ENCODE measurements at places on chromosomes 3 and 15.

GRCh38 chr3:172530101-172530561, 6.9 kb upstream of the TNFSF10 start:
- no peak for DNase-seq

DNA sequence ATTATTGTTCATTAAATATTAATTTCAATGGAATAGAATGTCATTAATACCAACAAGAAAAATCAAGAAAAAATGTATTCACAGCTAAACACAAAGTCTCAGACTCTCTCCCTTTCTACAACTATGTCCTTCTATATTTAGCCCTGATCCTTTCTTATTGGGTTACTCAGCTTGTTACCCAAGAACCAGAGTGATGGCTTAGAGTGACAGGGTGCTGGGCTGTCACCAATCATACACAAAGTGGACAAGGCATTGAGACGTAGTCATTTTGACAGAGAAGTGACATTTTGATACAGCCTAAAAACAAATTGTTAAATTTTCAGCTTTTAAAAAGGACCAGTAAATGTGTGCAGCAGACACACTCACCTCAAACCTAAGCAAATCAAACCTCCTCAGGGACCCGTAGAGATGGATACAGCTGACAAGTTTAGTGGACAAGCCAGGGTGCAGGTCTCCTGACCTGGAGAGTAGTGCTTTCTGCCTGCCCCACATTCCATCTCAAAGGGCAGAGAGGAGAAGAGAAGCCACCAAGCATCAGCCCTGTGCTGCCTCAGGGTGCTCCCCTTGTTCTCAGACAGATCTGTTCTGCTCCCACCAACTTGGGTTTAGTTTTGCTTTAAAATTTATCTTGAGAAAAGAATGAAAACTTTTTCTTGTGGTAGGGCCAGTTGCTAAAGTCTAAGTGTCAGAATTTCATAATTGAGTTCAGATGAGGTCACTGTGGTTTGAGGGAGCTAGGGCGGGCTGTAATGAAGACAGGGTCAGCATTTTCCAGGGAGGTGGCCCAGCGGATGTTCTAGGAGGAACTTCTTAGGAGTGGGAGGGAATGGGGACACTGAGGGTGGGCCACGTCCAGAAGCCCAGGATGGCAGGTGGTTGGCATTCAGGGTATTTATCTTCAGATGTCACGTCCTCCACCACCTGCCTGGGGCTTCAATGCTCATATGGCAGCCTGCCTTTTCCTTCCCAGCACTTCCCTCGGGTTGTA, 136.5 kb upstream of the TBL1XR1 start:
- DNase-seq = no peak

GRCh38 chr3:57855281-57855680, 99.2 kb downstream of the SLMAP start:
- DNase-seq = no peak

- DNase-seq = no peak
Measured at GRCh38 chr3:120177707-120178306, 83.6 kb upstream of the GSK3B start.

- DNase-seq = no peak
Measured at GRCh38 chr15:36356978-36357601, 222.3 kb upstream of the CDIN1 start.

- DNase-seq = no peak
Measured at GRCh38 chr3:31671976-31672375, 139.3 kb downstream of the STT3B start.

GRCh38 chr3:128297401-128298138, 144.3 kb downstream of the EEFSEC start:
- no peak for DNase-seq

DNA sequence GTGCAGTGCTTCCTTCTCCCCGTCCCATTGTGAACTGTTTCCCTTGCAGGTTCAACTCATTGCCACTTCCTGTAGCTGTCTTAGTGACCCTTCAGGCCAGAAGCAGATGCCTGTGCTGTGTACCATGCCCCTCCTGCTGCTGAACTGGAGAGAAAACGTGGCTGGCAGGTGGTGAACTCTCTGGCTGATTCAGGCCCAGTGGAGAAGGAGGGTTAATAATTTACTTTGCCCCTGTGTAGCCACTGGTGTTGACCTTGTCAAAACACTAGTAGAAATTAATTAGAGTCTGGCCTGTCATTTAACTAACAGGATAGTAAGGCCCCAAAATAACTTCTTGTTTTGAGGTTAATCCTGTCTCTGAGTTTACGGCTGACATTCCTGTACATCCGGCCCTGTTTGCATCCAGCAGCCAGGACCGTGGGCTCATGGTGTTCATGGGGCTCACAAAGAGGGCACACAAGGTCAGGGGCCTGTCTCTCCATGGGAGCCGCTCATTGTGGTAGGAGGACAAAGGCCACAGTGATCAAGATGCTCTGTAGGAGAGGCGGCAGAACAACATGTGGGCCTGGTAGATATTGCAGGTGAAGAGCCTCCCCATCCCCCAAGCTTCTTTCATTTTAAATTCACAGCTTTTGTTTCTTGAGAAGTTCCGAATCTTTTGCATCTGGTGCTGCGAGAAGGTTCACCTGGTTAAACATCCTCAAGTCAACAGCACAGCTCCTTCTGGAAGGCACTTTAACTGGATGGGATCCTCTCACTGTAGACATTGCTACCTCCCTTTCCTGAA, 101.6 kb downstream of the CGNL1 start:
- DNase-seq = no peak

GRCh38 chr3:191761906-191762305, 300.9 kb downstream of the PYDC2 start:
- DNase-seq = no peak

GRCh38 chr15:26921433-26921832, 49.5 kb upstream of the GABRG3 start:
- DNase-seq = no peak

DNA sequence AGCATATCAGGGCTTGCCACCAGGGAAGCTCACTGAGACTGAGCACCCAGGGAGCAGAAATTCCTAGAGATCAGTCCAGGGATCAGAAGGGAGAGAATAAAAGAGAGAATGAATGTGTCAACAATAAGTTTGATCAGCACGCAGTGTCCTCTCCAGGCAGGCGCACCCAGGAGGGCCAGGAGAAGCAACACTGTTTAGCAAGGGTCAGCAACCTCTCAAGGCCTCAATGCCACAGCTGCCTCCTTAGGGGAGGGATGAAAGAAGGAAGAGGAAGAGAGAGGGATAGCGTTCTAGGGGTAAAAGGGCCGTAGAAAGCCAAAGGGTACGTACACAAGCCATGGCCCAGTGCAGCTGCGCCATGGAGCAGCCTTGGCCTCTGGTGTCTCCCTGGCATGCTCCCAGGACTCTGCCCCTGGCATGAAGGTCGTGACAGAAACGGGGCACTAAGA, 399.8 kb downstream of the SHQ1 start:
- DNase-seq = no peak

DNA sequence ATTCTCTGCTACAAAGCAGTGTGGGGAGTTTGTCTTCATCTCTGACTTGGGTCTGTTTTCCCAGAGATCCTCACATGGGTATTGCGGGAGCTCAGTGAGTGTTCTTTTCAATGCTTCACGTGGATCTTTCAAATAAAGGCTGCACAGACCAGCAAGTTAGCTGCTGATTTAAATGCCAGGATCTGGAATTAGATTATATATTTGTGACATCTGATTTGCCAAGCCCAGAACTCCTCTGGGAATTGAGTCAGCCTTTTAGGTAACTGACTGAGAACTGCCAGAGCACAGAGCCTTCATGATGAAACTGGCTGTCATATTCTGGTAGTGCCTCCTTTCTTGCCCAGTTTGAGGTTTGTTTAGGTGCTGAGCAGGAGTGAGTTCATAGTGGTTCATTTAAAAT, 14.7 kb downstream of the EDEM1 start:
- no peak for DNase-seq

GRCh38 chr15:80006946-80007345, 36.0 kb upstream of the BCL2A1 start:
- no peak for DNase-seq

DNA sequence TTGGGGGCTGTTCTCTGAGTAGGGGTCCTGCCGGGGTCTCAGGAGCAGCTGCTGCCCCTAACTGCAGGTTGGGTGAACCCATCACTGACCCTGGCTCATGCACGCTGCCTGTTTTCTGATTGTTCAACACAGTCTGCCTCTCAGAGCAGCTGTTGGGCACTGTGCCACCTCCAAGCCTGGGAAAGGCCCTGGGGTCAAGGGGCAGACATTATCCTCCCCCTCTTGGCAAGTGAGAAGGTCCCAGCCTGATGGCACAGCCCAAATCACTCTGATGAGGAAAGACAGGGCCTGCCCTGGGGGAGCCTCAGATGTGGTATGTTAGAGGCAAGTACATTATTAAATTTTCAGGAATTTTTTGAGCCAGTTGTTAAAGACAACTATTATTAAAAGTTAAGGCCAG, 14.1 kb upstream of the GNAT1 start:
- no peak for DNase-seq

- no peak for DNase-seq
Measured at GRCh38 chr15:91216000-91216399, 115.9 kb downstream of the SV2B start.

GRCh38 chr3:46408853-46409252, 1.8 kb downstream of the CCRL2 start:
- DNase-seq = no peak

GRCh38 chr3:13653631-13654279, 104.8 kb downstream of the FBLN2 start:
- DNase-seq = no peak

GRCh38 chr3:133956353-133956752, 60.7 kb upstream of the RAB6B start:
- no peak for DNase-seq

DNA sequence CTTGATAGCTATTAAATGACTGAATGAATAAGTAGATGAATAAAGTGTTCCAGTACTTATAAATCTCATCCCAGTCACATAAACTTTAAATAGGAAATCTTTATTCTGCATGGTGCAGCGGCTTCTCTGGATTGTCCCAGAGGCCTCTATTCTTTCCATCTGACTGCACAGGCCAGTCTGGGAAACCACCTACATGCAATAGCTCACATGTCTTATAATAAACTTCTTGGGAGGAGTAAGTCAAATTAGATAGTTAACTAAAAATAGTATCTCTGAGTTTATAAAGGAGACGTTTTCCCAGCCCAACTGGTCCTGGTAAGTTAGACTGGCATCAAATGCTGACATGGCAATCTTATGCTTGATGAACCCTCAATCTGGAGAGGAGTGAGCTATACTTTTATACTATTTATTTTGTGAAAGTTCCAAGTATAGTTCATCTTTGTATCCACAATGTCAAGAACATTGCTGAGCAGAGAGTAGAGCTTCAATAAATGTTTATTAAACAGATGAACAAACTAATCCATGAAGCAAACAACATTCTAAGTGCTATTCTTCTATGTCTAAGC, 417.6 kb downstream of the TIGIT start:
- DNase-seq = no peak

DNA sequence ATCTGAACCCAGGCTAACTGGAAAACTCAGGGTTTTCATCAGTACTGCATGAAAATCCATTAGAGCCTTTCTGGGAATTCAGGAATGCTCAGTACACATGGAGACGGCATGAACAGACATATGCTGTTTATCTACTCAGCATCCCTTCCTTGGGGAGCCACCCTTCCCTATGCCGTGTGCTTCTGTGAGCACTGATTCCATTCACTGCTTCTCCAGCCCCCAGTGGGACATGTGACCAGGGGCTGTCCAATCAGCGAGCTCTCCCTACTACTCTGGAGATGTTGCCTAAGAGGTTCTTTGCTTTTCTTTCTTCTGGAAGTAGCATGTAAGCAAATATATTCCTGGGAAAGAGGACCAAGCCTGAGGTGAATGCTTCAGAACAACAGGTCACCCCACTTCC, 5.6 kb upstream of the PCOLCE2 start:
- DNase-seq = no peak

Data from stimulated activated CD8-positive, alpha-beta memory T cell treated with anti-CD3 and anti-CD28 coated beads, Interleukin-7, amount 100 ng/mL, for 1 hour (primary cell).